Central memory CD4-positive, alpha-beta T cell (primary cell): ENCODE measurements at places on chromosomes 5 and 9.
A peak's percentile ranks its signal among the peaks of the same experiment; 100 is the strongest.

- no peak for DNase-seq
These were observed 84.0 kb downstream of the GNAQ start for GRCh38 chr9:77947651-77948050.

DNA sequence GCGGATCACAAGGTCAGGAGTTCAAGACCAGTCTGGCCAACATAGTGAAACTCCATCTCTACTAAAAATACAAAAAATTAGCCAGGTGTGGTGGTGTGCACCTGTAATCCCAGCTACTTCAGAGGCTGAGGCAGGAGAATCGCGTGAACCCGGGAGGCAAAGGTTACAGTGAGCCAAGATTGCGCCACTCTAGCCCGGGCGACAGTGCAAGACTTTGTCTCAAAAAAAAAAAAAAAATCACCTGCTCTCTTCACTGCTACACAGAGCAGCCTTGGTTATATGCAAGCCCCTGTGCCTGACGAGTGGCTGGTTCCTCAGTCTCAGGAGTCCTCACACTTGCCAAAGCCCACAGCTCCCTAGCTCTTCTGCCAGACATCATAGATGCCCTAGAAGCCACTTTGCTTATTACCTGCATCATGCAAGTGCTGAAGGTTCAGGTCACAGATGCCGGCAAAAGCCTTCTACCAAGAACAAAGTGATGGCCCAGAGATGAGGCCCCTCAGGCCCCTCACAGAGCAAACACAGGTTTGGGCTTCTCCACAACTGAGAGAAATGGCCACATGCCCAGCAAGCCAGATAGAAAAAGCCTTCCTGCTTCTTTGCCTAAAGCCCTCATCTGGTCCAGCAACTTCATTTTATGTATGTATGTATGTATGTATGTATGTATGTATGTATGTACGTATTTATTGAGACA, 176.4 kb downstream of the AUH start:
- no peak for DNase-seq

DNA sequence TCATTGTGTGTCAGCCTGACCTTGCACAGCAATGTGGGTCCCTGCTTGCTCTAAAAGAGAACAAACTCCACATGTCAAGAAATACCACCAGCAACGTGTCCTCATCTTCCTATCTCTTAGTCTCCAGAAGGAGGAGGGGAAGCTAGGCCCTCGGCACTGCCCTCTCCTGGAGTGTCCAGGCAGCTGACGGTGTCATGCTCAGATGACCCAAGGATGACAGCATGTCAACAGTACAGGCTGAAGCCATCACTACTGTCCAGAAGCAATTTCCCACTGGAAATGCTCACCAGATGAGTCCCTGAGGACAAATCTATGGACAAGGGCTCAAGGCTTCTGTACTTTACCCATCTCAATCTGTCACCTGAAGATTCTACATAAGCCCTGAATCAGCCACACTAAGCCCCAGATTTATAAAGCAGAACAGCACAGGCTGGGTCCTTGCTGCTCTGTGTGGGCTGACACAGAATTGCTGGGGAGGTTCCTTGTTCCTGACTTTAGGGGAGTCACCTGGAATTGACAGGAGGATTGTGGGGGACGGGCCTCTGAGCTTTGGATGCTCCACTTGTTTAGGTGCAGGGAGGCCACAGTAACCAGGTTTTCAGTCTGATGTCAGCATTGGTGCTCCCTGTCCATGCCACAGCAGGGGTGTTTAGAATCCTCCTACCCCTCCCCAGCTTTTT, 210.2 kb downstream of the DAB2IP start:
- DNase-seq: no peak

- DNase-seq: peak; percentile 39
These were observed 59.0 kb downstream of the MAT2B start for GRCh38 chr5:163564321-163564938.

GRCh38 chr9:91159664-91160121, 202.0 kb downstream of the AUH start:
- DNase-seq: no peak

DNA sequence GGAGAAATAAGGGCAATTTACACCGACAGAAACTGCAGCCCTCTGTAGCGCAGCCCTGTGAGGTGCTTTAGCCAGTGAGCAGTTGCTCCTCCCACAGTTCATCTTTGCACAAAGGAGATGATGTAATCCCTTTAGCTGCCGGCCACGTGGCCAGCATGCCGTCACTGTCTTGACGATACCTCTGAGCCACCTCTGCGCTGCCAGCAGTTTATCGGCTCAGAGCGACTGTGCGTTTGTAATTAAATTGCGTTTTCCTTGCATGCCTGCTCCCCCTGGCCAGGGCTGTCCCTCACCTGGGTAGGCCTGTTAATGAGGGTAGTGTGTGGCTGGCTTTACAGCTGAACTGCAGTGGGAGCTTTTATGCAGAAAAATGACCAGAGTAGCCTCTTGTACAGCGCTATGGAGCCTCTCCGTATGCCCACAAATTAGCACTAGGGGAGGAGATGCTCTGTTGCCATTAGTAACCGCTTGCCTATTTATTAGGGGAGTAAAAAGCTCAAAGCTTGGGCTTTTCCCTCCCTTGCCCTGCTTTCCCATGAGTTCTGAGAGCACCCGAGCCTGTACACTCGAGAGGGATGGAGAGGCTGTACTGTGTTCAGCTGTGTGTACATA, 107.0 kb downstream of the TRIO start:
- no peak for DNase-seq

GRCh38 chr5:147578228-147579024, 68.6 kb upstream of the DPYSL3 start:
- DNase-seq: no peak

DNA sequence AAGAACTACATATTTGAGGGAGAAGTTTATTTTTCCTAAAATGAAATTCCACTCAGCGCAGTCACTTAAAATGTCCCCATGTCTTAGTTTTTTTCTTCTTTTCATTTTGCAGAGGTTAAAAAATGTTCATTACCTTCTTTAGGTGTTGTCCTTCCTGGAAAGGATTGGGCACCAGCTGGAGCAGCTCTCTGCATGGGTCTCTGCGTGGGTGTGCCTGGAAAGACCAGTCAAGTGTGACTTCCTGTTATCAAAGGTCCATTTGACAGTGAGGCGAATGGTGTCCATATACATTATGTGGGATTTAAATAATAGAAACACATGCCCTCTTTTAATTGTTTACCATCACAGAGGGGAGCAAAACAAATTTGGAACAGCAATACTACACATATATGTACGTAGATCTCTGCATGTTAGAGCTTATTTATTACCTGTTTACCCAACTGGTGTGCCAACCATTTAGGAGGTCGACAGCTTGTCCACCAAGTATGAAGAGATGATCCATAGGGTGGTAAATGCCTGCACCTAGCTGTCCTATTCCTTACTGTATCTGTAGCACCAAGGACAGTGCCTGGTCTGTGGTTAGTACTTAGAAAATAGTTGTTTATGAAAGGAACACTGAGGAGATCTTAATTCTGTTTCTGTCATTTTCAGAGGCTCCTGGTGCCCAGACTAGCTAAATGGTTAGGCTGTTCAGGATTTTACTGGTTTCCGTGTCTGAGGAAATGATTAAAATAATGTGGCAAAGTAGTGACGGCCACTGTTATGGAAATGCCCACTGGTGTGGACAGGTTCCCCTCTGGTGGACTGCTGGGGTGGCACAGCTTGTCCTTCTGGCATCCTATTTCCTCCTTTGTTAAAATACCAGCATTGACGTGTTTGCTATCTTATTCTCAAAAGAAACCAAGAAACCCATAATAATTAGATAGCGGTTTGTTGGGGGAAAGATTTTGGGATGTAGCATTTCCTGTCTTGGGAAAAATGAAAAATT, 200.4 kb downstream of the MAST4 start:
- no peak for DNase-seq

DNA sequence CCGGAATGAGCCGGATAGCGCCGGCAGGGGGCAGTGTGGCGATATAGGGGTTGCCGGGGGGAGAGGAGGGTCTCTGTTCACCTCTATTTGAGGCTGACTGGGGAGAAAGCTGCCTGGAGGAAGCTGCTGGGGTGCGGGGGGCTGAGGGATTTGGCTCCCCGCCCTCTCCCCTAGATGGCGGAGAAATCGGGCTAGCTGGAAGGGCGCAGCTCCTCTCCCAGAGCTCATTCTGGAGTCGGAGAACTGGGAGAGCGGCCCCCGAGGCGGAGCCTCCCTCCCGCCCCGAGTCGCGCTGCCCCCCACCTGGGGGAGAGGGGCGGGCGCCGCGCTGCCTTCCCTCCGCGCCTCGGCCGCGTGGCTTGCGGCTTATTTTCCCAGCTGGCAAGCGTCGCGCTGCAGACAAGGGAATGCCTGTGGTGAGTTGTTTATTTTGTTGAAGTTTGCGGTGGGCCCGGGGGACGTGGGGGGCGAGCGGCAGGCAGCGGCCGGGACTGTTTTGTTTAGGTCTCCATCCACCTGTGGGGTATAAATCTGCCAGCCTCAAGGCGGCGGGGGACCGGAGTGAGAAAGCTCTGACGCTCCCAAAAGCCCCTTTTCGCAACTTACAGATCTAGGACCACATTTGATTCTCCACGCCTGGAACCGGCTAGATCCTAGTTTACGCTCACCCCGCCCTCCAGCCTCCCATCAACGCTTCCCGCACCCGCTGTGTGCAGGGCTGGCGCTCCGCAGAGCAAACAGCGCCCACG, 4.1 kb upstream of the RGMB start:
- peak; percentile 19 for DNase-seq

DNA sequence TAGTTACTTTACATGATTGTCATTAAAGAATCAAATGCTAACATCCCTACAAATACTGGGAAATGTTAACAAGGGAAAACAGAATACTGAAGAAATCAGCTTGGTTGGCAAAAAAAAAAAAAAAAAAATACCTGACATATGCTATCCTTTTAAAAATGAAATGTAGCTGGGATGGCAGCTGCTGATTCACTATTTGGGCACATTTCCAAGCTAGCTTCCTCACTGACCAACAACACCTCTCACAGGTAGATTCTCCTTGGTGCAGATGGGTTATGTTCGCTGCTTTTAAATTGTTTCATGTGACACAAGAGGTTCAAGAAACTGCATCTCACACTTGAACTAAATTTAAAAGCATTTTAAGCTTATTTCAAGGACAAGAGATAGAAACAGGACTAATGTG, 6.1 kb upstream of the PRUNE2 start:
- no peak for DNase-seq

GRCh38 chr9:126704892-126705766, 91.4 kb downstream of the LMX1B start:
- peak; percentile 77 for DNase-seq

DNA sequence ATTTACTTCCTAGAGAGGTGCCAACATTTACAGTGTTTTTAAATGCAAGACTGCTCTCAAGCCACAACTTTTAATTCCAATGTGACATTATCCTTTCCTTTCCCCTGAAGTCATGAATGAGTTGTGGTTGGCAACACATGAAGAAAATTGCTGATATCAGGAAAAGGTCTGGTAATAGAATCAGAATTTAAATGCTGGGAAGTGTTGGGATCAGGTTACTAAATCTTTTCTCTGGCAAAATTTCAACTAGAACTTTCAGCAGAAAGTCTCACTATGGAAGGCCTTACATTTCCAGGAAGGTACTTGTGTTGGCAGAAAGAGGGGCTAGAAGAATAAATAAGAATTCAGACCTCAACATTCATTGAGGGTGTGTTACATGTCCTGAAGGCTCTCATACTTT, 10.6 kb upstream of the SLC44A1 start:
- DNase-seq: no peak

DNA sequence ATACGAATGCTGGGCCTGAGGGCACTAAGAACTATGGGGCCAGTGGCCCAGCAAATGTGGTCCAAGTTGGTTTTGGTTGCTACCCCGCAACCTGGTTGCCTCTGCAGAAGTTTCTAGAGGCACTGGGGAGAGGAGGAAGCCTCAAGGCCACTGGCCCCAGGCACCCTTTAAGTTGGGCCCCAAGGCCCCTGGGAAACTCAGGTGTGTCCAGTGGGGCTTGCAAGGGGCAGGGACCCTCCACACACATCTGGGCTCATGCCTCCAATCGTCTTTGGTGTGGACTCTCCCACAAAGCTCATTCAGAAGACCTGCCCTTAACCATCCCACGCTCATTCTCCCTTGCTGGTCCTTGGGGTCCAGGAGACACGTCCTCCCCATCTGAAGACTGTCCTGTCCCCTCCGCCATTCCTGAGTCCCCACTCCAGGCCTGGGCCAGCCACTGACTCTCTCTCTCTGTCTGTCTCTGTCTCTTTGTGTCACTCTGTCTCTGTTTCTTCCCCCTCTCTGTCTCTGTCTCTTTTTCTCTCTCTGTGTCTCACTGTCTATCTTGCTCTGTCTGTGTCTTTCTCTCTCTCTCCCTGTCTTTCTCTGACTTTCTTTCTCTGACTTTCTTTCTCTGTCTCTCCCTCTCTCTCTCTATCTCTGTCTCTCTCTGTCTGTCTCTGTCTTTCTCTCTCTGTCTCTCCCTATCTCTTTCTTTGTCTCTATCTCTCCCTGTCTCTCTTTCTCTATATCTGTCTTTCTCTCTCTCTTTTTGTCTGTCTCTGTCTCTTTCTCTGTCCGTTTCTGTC, 3.3 kb upstream of the SLC6A19 start:
- no peak for DNase-seq

DNA sequence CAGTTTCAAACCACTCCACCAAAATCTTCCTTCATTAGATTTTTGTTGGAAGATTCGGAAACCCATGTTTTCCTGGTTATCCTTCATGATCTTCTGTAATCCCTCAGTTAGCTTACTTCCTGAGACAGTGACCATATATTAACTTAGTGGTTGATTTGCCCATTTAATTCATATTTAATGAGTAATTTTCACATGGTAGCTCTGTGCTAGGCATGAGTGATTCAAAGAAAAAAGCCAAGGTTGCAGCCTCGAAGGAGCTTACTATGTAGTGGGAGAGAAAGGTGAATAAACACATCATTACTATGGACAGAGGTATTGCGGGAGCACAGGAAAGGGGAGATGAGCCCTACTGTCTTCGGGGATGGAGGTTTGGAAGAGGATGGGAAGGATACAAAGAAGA, 158.5 kb downstream of the TLE1 start:
- DNase-seq: no peak

DNA sequence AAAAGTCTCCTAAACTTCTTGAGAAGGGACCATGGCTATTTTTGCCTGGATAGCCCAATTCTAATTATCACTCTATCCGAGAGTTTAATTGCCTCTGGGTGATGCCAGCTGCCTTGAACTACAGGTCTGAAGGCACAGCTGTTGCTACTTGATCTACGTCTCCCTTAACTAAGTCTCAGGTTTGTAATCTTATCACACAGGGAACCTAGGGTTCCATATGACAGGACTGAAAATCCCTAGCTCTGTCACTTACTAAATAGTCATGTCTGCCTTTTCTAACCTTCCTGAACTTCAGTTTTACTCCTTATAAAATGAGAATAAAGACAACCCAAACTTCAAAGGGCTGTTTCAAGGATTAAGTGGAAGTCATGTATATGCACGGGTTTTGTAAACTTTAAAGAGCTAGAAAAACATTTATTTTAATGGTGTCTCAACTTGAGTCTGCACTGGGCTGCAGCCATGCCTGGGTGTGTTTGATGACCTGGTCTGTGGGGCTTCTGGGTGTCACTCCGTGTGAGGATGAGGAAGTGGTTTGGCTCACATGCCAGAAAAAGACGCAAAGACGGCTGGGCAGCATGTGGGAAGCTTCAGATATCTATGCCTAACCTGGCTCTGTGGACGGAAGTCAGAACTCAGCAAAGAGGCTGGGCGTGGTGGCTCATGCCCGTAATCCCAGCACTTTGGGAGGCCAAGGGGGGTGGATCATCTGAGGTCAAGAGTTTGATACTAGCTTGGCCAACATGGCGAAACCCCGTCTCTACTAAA, 129.3 kb upstream of the SLC44A1 start:
- peak; percentile 31 for DNase-seq

- DNase-seq: peak; percentile 32
These were observed 47.3 kb upstream of the SUB1 start for GRCh38 chr5:32538031-32538547.
